ENCODE measurements at places on chromosomes 6 and 20.

GRCh38 chr6:106537662-106538061 is 91.6 kb downstream of the RTN4IP1 start:
- DNase-seq: no peak

GRCh38 chr6:156791320-156791850 is 14.2 kb downstream of the ARID1B start:
- DNase-seq: no peak

- DNase-seq: no peak
These were observed 196.2 kb downstream of the PAX1 start for GRCh38 chr20:21901470-21902275.

DNA sequence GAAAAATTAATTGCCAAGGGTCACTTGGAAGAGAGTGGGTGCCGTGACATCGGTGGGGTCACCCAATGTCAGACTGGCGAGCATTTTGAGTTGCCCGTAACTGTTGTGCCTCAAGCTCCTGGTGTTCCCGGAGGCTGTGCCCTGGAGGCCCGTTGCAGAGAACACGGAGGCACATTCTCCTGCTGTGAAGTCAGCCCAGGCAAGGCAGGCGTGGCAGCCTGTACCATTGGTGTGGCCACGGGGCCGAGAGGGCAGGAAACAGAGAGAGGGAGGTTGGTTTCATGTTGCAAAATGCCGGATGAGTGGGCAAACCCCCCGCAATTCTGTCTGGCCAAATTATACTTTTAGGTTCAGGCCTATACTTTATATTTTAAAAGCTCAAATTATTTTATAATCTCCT is 81.2 kb downstream of the THBS2 start:
- DNase-seq: no peak

- DNase-seq: no peak
These were observed 152.7 kb downstream of the DLL1 start for GRCh38 chr6:170137911-170138910.

- no peak for DNase-seq
These were observed 43.1 kb upstream of the ZNF337 start for GRCh38 chr20:25739615-25740320.

GRCh38 chr6:44096612-44097011 is 30.6 kb downstream of the MRPL14 start:
- DNase-seq: peak; percentile 79

- DNase-seq: no peak
These were observed 7.6 kb downstream of the NKAIN4 start for GRCh38 chr20:63246490-63247288.

DNA sequence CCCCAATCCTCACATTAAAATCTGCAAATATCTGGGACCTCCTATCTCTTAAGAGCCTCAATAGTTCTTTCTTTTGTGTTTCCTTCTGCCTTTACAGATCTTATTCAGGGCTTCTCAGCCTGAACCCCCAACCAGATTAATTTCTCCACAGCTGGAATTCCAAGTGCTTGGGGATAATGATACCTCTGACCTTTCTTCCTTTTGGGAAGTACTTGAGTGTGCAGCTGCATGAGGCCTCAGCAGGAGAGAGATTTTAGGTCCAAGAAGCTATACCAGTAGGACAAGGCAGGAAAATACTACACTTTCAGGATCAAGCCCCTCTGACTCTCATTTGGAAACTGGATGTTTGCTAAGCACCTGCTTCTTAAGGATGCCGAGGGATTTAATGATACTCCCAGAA is 2.6 kb downstream of the PHF20 start:
- no peak for DNase-seq

GRCh38 chr6:84521511-84521910 is 242.9 kb downstream of the TBX18 start:
- DNase-seq: no peak

DNA sequence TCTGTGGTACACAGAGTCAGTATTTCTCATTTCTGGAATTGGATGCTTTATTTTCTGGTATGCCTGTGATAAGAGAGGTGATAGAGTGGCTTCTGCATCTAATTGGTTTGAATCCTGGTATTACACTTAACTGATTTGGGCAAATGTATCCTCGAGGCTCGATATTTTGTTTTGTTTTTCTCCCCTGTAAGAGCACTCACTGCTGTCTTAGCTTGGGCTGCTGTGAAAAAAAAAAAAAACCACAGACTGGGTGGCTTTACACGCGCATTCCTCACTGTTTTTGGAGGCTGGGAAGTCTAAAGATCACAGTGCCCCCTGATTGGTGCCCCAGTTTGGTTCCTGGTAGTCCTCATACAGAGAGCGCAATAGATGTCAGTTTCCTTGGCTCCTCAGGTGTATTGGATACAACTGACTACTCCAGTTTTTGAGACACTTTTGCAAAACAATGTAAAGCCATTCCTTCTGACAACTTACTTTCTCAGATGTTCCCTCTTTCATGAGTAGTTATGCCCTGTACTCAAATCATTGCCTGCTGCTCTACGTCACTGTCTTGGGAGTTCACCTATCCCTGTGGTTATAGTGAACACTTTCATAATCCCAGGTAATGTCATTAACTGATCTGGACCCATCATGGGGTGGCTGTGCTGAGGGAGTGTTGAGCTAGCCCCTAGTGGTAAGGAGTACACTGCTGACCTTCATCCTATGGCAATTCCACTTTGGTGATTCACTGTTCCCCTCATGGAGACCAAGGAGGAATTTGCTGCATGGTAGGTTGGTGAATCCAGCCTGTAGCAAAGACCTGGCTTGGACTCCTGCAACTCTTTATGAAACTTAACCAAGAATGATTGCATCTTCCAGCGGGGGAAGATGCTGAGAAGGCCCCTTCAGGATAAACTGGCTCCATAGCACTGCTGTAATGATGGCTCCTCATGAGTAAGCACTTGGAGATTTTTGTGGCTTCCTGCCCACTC is 3.5 kb upstream of the ACAT2 start:
- DNase-seq: no peak

DNA sequence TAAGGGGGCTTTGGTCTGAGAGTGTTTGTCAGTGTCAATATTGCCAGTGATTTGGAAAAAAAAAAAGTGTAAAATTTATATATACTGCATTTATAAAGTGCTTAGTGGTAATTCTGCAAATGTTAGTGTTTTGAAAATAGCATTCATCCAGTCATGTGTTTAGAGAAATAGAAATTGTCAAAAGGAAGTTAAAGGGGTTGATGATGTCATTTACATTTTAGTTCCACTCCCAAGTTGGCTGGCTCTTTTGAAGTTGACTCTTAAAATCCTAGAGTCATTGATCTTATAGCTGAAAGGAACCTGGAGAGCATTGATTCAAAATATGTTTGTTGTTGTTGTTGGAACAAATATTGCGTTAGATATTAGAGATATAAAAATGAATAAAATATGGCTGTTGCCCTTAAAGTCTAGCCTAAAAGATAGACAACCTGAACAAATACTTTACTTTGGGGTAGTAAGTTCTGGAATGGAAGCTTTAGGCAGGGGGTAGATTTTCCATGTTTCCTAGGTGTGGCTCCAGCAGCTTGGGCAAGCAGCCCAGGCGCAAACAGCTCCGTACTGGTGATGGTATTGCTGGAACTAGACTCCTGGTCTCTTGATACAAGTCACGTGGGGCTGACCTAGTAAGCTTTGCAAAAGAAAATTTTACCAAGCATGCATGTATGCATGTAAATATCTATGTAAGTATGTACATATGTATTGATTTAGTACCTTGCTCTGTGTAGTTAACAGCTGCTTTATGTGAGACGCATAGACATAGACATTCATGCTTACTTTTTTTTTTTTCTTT is 46.3 kb downstream of the HIVEP1 start:
- no peak for DNase-seq

GRCh38 chr6:100458841-100459591 is 5.7 kb downstream of the SIM1 start:
- no peak for DNase-seq

- DNase-seq: no peak
These were observed 198.8 kb downstream of the EYA2 start for GRCh38 chr20:47093320-47093966.

GRCh38 chr20:46137816-46138215 is 19.7 kb downstream of the CD40 start:
- DNase-seq: no peak

DNA sequence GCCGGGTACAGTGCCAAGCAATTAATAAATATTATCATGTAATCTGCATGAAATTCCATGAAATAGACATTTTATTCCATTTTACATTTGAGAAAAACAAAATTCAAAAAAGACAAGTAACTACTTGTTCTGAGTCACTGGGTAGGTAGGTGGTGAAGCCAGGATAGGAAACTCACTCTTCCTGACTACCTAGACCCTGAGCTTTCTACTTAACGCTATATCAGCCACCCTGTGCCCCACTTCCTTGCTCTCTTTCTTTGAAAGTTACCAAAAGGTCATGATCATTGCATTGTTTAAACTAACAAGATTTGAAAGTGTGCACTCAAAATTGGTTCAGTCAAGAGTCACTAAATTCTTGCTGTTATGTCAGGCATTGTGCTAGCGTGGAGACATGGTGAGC is 235.7 kb downstream of the CD83 start:
- DNase-seq: no peak

DNA sequence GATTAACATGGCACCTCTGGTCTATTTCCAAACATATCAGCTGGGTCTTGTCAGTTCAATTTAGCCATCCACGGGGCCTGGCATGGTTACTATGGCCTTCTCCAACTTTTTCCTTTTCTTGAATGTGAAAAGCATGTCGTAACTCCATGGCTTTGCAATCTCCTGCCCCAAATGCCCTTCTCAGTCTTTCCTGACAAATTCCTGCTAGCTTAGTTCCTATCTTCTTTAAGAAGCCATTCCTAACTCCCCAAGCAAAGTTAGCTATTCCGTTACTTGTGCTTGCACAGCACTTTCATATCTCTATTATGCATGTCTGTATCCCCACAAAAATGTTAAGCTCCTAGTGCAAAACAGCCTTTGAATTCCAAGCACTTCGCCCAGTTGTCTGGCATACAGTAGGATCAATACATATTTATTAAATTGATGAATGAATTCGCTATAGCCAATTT is 105.6 kb downstream of the AIG1 start:
- DNase-seq: no peak

DNA sequence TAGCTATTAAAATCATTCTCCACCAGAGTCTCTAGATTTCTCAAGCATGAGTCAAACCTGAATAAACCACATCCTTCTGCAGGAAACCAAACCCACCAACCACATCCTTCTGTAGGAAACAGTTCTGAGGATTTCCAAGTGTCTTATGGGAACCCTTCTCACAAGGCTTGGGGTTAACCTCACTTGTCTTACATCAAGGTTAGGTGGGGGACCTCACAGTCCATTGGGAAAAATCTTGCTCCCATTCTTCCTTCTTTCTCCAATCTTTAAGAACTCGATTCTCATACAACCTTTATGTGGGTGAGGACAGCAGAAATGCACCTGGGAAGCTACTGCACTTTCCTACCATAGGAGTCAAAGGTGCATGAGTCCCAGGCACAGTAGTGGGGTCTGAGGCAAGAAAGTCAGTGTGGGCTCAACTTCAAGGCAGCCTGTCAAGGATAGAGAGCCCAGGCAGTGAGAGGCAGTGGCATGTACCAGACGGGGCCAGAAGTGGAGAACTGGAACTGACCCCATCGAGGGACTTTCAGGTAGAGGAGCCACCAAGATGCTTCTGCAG is 114.5 kb downstream of the SLC22A3 start:
- peak; percentile 47 for DNase-seq
